ENCODE measurements at places on chromosomes 16 and 17. TPM values are rescaled to one million over a fixed set of nuclear protein-coding genes. Genes with fewer than 3 reads are reported as not detected.

- DNase-seq = no peak
Measured at GRCh38 chr17:29090750-29091605, 48.0 kb downstream of the PIPOX start.

DNA sequence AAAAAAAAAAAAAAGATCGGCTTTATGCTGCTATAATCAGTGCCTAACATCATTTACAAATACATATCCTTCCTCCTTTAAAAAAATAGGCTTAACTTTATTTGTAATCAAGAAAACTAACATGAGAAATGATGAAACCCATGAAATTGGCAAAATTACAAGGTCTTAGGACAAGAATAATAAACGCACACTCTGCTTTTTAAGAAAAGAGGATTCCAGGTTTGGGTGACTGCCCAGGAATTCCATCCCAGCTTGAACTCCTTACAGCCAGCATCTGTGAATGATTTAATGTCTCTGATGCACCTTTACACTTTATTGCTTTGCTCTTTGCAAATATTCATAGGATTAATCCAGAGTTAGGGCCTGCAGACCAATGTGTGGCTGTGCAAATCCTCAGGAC lies 196.0 kb downstream of the CBLN1 start:
- no peak for DNase-seq

GRCh38 chr17:69908626-69909368 lies 166.2 kb upstream of the KCNJ16 start:
- no peak for DNase-seq

- DNase-seq = no peak
Measured at GRCh38 chr16:28136751-28137434, 73.4 kb upstream of the GSG1L start.

DNA sequence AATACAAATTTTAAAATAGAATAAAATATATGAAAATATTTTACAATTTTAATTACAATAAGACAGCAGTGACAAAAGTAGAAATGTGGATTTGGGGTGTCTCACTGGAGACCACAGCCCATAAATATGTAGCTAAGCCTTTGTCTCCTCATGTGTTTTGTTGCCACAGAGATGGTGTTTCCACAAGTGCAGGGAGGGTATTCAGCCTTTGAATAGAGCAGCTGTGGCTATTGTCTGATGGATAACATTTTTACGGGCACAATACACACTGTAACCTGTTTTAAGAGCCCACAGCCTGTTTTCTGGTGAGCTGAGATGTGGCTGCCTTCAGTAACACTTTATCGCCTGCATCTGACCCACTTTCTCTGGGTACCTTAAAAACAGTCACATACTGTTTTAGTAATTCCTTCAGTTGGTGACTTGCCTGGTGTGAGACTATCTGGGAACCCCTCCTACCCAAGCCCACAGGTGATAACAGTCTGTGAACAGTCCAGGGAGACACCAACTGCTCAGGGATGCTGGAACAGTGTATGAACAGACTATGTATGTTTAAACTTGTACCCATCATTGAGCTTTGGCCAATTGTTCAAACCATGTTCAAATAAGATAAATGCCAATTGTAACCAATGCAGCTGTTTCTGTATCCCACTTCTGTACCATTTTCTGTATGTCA lies 7.8 kb upstream of the AHSP start:
- no peak for DNase-seq

GRCh38 chr17:80569924-80570323 lies 25.3 kb downstream of the RPTOR start:
- no peak for DNase-seq

- DNase-seq = no peak
Measured at GRCh38 chr17:58328195-58329034, at the start of gene TSPOAP1. Gene TSPOAP1 (minus strand): TSS chr17:58328795. CDS start chr17:58327920, 875 bp downstream.

GRCh38 chr17:61967729-61968128 lies 39.9 kb upstream of the INTS2 start:
- no peak for DNase-seq

- DNase-seq = no peak
Measured at GRCh38 chr16:84373907-84374489, 5.7 kb downstream of the ATP2C2 start.

GRCh38 chr16:74076568-74076967 lies 220.0 kb upstream of the PSMD7 start:
- no peak for DNase-seq

DNA sequence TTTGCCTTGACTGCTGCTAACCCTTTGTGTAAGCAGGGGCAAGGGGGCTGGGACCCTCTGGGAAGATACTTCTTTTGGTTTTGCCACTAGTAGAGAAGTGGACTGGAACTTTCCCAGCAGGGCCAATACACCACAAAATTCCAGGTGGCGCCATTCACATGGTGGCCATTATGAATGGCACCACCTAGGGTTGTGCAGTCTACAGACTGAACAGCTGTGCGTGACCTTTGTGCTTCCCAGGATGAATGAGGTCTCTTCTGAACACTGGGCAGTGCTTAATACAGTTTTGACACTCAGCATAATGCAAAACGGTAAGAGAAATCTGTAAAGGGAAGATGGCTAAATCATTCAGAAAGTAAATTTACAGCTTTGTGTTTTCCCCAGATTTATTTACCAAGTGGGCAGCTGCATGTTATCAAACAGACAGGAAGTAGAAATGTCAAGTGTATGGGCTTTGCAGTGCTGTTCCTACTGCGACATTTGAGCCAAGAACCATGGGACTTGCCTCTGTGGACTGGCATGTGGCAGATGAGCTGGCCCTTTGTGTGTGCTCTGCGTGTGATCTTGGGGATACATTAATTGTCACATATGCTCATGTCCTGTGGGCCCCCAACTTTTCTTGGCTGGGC lies 9.2 kb downstream of the SYT17 start:
- DNase-seq = no peak

DNA sequence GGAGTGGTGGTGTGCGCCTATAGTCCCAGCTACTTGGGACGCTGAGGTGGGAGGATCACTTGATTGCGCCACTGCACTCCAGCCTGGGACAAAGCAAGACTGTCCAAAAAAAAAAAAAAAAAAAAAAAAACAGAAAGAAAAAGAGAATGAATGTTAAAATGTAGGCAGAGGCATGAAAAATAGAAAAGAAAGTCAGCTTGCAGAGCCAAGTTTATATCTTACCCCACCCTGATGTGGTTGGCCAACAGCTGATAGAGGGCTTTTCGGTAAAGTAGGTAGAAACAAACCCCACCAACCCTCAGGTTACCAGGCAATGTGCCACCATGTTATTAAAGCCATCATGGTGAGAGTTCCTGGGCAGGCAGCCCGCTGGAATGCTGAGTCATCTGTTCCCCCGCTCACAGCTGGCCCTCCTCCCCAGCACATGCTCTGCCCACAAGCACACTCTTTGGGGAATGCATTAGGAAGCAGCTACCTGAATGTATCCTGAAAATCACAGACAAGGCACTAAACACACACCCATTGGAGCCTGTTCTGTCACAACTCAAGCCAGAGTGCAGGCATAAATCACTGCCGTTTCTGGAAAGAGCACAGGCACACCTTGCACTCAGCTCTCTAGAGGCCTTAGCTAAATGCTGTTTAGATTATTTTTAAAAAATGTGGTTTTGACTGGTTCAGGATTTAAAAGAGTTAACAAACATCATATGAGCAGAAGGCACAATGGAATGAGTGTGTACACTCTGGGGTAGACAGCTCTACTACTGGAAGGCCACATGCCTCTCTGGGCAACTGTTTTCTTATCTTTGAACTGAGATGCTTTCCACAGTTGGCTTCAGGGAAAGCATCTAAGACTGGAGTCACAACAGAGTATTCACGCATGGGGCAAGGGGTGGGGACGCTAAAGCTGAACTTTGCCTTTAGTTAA lies 128.5 kb downstream of the PARN start:
- no peak for DNase-seq

- DNase-seq = no peak
Measured at GRCh38 chr17:40178021-40178601, 841 bp downstream of the RAPGEFL1 start.

DNA sequence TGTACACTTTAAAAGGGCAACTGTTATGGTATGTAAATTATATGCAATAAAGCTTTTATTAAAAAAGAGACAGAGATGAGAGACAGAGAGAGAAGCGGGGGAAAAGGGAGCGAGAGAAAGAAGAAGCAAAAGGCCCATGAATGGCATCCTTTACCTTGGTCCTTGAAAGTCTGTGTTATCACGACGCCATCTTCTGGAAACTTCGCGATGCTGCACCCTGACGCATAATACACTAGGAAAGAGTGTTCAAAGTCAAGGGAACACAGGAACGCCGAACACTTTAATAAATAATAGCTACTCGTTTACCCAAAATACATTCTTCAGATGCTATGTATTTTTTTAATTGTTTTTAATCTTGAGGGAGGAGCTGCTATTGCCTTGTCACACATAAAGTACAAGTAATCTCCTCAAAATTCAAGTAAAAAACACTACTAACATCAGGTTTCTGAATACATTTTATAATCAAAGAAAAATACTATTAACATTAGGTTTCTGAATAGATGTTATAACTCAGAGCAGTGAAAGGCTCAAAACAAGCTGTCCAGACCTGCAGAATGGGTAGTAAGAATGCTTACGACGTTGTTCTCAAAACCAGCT lies 23.0 kb upstream of the SLC38A8 start:
- no peak for DNase-seq

Gene LHX1
- polyA plus RNA-seq = 0.97 TPM

Gene CD7
- polyA plus RNA-seq = 0.63 TPM

Gene DNAAF8
- polyA plus RNA-seq = 2.3 TPM

Gene DNASE1L2
- 2.0 TPM for polyA plus RNA-seq

Gene FBXW10
- polyA plus RNA-seq = 1.0 TPM

Gene POLDIP2
- 84.6 TPM for polyA plus RNA-seq

Gene CPNE7
- 3.7 TPM for polyA plus RNA-seq

Gene DLX4
- 0.60 TPM for polyA plus RNA-seq

Gene HID1
- polyA plus RNA-seq = 10.7 TPM

Measured in left renal pelvis (tissue), 4 donors.